MM.1S (cell line): ENCODE measurements at places on chromosomes 13 and 19.

DNA sequence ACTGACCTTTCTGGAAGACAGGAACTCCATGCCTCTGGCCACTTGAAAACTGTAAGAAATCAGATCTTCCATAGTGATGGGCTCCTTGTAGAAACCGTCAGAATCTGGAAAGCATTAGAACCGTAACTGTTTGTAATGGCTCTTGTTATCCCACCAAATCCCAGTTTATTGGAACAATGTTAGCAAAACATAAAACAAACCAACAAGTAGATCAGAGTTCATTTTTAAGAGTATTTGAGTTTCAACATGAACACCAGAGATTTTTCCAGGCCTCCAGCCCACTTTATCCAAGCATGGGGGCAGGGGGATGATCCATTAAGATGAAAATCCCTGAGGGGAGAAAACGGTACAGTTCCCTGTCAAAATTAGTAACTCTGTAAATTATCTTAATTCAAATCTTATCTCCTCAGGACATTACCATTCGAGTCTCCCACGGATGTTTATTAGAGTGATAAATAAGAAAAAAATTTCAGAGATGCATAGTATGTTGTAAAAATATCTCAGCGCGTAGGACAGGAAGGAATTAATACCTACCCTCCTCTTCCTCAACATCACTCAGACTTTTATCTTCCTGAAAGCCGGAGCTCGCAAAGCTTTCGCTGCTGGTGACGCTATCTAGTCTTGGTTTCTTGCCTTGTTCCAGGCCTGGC, 172.5 kb downstream of the FLT1 start:
- H3K36me3 ChIP-seq: no peaks in the 10 kb centered on the region
- H3K27me3 ChIP-seq: no peaks in the 10 kb centered on the region
- H3K4me1 ChIP-seq: no peaks in the 10 kb centered on the region
- H3K27ac ChIP-seq: no peak overlapping the region
- no peak overlapping the region for H3K4me3 ChIP-seq

- H3K4me3 ChIP-seq: no peak overlapping the region
- H3K27me3 ChIP-seq: no peaks in the 10 kb centered on the region
- H3K36me3 ChIP-seq: no peaks in the 10 kb centered on the region
- DNase-seq: no peak
- H3K27ac ChIP-seq: no peak overlapping the region
Measured at GRCh38 chr13:40640845-40641458, 25.5 kb downstream of the FOXO1 start.

- peak overlapping the region; percentile 77; the same call in 1 of the 2 replicates for H3K27ac ChIP-seq
- no peaks in the 10 kb centered on the region for H3K36me3 ChIP-seq
- no peaks in the 10 kb centered on the region for H3K27me3 ChIP-seq
Measured at GRCh38 chr13:96052656-96053002, 572 bp downstream of the UGGT2 start.

DNA sequence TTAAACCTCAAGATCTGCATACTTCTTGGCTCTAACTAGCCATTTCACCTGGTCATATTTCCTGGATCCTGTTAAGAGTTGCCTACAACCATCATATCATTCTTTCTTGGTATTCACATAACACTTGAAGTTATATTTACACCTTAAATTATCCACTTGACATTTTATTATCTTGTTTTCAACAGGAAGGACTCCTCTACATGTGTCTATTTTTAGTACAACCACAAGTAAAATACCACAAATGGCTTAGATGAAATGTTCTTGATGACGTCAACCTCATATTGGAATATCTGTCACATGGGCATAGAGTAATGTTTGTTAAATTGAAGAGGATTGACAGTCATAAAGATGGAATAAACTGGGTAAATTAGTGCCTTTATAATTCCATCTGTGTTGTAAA, 9.4 kb downstream of the PCDH20 start:
- peaks cover 9% of the 10 kb centered on the region; the same call in 1 of the 2 replicates for H3K4me1 ChIP-seq
- no peaks in the 10 kb centered on the region for H3K36me3 ChIP-seq
- DNase-seq: peak; percentile 53
- H3K4me3 ChIP-seq: no peak overlapping the region

- H3K27me3 ChIP-seq: no peaks in the 10 kb centered on the region
- no peaks in the 10 kb centered on the region for H3K4me1 ChIP-seq
- no peak for DNase-seq
- no peaks in the 10 kb centered on the region for H3K36me3 ChIP-seq
Measured at GRCh38 chr13:65090186-65090585, 2139.9 kb downstream of the PCDH9 start.

- H3K27ac ChIP-seq: peak overlapping the region; percentile 76
- H3K27me3 ChIP-seq: no peaks in the 10 kb centered on the region
- peak; percentile 11 for DNase-seq
- H3K36me3 ChIP-seq: no peaks in the 10 kb centered on the region
- H3K4me1 ChIP-seq: peaks cover 23% of the 10 kb centered on the region
Measured at GRCh38 chr13:36418022-36418805, 14.1 kb upstream of the CCNA1 start.

DNA sequence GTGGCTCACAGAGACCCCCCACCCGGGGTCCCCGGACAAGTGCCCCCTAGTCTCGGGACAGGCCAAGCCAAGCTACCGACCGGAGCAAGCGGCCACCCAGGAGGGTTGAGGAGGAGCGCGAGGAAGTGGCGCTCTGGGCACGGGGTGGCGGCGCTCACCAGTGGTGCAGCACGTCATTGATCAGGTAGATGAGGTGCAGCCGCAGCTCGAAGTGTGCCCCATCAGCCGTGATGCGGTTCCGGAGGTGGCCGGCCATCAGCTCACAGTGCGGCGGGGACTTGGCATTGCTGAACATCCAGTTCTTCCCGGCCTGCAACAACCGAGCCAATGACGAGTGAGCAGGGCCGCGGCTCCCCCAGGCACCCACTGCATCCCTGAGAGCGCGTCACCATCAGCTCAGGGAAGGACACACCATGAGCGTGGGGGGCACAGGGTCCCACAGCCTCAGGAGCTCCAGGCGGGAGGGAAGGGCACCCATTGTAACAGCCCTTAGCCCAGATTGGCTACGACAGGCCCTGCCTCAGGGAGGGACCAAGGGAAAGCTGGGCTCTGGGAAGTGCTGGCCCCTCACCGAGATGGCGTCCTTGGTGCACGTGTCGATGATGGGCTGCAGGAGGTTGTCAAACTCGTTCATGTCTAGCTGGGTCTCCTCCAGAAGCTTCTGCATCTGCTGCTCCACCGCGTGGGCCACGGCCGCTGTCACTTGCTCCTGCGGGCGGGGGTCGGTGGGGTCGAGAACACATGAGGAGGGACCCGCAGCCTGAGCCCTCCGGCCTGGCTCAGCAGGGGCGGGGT, 9.6 kb downstream of the CHERP start:
- H3K27ac ChIP-seq: no peak overlapping the region
- H3K36me3 ChIP-seq: peaks cover 4% of the 10 kb centered on the region
- H3K27me3 ChIP-seq: no peaks in the 10 kb centered on the region
- H3K4me3 ChIP-seq: no peak overlapping the region
- DNase-seq: no peak

DNA sequence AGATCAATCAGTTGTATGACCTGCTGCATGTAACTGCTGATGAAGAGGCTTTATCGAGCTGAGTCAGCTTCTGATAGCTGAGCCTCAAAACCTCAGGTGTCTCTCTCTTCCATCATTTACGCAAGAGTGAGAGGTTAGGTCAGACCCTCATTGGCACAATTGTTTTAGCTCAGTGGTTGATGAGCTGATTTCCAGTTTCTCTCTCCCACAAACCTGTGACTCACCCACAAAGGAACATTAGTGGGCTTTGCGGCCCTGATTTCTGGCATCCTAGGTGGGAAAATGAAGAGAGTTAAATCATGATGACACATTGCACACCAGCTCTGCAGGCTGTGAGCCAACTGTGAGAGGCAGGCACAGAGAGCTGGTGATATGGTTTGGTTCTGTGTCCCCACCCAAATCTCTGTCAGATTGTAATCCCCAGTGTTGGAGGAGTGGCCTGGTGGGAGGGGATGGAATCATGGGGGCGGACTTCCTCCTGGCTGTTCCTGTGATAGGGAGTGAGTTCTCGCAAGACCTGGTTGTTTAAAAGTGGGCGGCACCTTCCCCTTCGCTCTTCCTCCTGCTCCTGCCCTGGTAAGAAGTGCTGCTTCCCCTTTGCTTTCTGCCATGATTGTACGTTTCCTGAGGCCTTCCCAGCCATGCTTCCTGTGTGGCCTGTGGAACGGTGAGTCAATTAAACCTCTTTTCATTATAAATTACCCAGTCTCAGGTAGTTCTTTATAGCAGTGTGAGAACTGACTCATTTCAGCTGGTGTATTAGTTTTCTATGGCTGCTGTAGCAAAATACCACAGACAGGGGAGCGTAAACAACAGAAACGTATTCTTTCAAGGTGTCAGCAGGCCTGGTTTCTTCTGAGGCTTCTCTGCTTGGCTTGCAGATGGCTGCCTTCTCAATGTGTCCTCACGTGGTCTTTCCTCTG, 33.5 kb upstream of the TMTC4 start:
- no peak for DNase-seq
- H3K27me3 ChIP-seq: no peaks in the 10 kb centered on the region
- no peaks in the 10 kb centered on the region for H3K4me1 ChIP-seq
- no peaks in the 10 kb centered on the region for H3K36me3 ChIP-seq
- no peak overlapping the region for H3K27ac ChIP-seq
- H3K4me3 ChIP-seq: no peak overlapping the region

GRCh38 chr13:73932091-73932490, 202.1 kb downstream of the KLF12 start:
- H3K27ac ChIP-seq: no peak overlapping the region
- no peak for DNase-seq
- no peaks in the 10 kb centered on the region for H3K27me3 ChIP-seq
- no peak overlapping the region for H3K4me3 ChIP-seq
- H3K4me1 ChIP-seq: peaks cover 16% of the 10 kb centered on the region

GRCh38 chr13:99990126-99990977, 8.8 kb downstream of the ZIC2 start:
- DNase-seq: no peak
- no peaks in the 10 kb centered on the region for H3K36me3 ChIP-seq
- no peaks in the 10 kb centered on the region for H3K4me1 ChIP-seq
- no peak overlapping the region for H3K4me3 ChIP-seq

- H3K36me3 ChIP-seq: no peaks in the 10 kb centered on the region
- DNase-seq: no peak
- no peak overlapping the region for H3K27ac ChIP-seq
- H3K4me3 ChIP-seq: no peak overlapping the region
- H3K4me1 ChIP-seq: no peaks in the 10 kb centered on the region
- H3K27me3 ChIP-seq: no peaks in the 10 kb centered on the region
Measured at GRCh38 chr19:51796195-51796679, 1.3 kb downstream of the FPR3 start.

DNA sequence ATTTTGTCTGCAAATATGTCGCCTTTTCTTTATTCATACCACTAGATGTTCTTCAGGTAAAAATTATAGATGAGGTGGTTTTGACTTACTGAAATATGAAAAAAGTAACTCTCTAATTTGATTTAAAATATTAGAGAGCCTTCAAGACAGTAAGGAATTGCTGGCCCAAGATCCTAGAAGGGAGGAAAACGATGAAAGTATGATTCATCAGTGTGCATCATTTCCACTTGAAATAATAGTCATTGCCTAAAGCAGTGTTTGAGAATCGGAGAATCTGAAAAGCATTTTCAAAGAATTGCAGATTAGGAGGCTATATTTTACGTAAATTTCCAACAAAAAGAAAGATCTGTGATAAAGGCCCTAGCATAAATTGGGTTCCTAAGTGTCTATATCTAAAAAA, 1707.9 kb upstream of the PRR20A start:
- no peaks in the 10 kb centered on the region for H3K36me3 ChIP-seq
- H3K4me1 ChIP-seq: no peaks in the 10 kb centered on the region
- H3K27ac ChIP-seq: no peak overlapping the region
- no peaks in the 10 kb centered on the region for H3K27me3 ChIP-seq
- no peak for DNase-seq

DNA sequence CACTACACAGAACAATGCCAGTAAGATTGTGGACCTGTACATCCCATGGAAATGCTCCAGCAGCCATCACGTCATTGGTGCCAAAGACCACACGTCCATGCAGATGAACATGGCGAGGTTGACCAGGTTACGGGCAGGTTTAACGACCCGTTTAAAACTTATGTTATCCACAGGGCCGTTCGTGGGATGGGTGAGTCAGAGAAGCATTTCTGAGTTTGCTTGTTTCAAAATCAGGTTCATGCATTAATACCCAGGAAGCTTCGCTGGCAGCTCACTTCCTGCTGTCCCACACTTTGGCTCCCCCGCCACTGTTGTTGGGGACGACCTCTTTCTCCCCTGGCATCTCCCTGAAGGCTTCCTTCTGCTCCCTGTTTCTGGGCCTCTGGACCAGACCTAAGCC, 194.1 kb downstream of the USP12 start:
- no peaks in the 10 kb centered on the region for H3K27me3 ChIP-seq
- no peak for DNase-seq
- H3K4me1 ChIP-seq: no peaks in the 10 kb centered on the region

- no peak overlapping the region for H3K4me3 ChIP-seq
- H3K27ac ChIP-seq: no peak overlapping the region
- no peaks in the 10 kb centered on the region for H3K4me1 ChIP-seq
- H3K27me3 ChIP-seq: no peaks in the 10 kb centered on the region
- DNase-seq: no peak
Measured at GRCh38 chr13:28239374-28239773, 101.0 kb downstream of the PAN3 start.

GRCh38 chr19:4059891-4060620, 6.6 kb downstream of the ZBTB7A start:
- DNase-seq: no peak
- H3K36me3 ChIP-seq: no peaks in the 10 kb centered on the region
- no peak overlapping the region for H3K27ac ChIP-seq
- H3K4me1 ChIP-seq: no peaks in the 10 kb centered on the region

DNA sequence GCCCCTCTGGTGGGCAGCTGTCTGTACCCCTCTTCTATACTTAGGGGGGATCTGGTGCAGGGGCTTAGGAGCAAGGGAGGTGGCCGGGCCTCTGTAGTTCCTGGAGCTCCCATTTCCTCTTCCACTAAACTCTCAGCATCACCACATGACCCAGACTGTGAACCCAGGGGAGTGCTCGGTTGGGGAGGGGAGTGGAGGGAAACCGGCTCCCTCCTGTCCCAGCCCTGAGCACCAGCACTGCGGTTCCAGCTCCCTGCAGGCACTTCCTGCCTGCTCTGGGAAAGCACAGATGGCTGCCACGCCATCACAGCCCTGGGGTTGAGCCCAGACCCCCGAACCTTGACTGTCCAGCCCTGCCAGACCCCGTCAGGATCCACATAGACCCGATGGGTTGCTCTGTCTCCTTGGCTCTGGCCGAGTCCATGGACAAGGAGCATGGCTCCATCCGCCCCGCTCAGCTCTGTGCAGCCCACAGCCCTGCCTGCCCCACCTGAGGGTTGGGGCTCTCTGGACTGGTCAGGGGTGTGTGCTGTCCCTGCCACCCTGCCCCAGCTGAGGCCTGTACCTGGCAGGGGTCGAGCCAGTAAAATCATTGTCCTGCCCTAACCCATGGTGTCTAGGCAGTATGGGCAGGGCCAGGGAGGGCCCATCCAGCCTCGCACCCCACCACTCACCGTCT, 36.0 kb upstream of the SLC7A10 start:
- no peaks in the 10 kb centered on the region for H3K4me1 ChIP-seq
- H3K4me3 ChIP-seq: no peak overlapping the region
- H3K36me3 ChIP-seq: no peaks in the 10 kb centered on the region
- H3K27ac ChIP-seq: no peak overlapping the region
- no peak for DNase-seq
